ENCODE measurements at places on chromosomes 11 and 22.

DNA sequence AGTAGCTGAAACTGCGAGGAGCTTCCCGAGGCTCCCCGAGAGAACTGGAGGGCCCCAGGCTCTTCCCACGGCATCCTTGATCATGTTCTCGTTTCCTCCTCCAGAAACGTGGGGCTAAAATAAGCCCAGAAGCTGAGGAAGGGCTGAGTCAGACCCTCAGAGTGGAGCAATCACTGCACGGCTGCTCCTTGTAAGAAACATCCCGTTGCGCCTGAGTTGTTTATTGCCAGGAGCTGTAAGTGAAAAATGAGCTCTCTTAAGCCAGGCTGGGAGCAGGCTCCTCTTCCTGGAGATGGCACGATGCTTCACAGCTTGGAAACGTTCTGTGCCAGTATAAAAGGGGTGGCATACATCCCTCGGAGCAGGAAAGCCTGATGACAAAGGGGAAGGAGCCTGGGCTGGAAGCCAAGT, 47.3 kb upstream of the SYN3 start:
- DNase-seq: no peak

GRCh38 chr22:26065847-26066246, 103.4 kb upstream of the SEZ6L start:
- no peak for DNase-seq

GRCh38 chr11:86592659-86593451, 79.6 kb downstream of the ME3 start:
- DNase-seq: peak; percentile 31

GRCh38 chr11:74504100-74504691, 10.7 kb upstream of the LIPT2 start:
- DNase-seq: no peak

GRCh38 chr11:17766590-17766989, 32.0 kb downstream of the KCNC1 start:
- DNase-seq: no peak

DNA sequence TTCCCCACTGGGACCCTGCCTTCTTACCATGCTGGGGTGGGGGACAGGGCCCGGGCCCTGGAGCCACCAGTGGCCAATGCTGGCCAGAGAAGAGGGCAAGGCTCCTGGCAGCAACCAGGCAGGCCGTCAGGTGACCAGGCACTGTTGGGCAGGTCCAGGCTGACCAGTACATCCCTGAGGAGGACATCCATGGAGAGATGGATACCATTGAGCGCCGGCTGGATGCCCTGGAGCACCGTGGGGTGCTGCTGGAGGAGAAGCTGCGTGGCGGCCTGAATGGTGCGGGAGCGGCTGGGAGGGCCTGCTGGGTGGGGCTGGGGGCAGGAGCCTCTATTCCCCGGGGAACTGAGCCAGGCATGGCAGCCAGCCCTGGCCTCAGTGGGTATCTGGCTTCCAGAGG, 21.0 kb downstream of the C22orf23 start:
- no peak for DNase-seq

DNA sequence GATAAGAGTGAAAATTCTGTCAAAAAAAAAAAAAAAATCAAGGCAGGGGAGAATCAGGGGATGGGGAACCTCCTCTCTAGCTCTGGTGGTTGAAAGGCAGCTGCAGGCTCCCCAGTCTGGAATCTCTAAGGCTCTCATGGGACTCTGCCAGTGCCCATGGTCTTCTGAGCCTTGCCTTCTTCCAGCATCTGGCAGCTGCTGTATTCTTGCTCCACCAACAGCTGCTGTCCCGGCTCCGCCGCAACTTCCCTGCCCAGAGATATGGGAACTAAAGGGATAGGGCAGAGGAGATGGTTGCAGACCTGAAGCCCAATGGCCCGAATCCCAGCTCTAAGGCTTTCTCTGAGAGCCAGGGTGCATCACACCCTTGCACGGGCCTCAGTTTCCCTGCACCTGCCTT, 49.5 kb upstream of the PHF21B start:
- no peak for DNase-seq

GRCh38 chr11:67674442-67674871, at the start of gene ALDH3B2:
Gene ALDH3B2 (minus strand): TSS chr11:67674623. CDS start chr11:67666935, 7,688 bp downstream.
- no peak for DNase-seq

DNA sequence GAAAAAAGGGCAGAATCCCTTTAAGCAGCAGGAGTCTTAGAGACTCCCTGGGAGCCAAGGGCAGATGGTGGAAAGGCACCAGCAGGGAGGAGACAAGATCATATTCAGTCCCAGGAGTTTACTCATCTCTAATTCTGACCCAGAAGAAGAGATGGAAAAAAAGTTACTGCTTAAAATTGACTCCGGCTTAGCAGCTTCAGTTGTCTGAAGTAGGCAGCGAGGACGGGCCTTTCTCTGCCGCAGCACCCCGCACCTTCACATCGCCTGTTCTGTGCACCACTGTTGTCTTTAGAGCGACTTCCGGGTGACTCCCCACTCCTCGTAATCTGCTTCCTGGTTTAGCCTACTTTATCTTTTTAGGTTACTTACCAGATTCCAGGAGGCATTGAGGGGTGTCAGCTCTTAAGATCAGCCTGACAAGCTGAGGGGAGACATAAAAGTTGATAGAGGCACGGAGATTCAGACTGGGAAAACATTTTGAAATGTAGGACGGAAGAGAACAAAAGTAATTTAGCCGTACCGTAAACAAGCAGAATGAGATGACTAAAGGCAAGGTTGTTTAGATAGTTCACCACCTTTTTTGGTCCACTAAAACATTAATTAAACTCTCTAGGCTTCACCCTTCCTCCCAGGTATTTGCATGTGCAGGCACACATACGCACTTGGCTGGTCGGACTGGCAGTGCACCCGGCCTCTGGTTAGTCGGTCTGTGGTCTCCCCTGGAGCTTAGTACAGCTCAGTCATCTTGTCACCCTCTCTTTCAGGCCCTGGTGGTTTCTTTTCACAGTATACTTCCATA, 74.3 kb downstream of the CECR2 start:
- DNase-seq: no peak

DNA sequence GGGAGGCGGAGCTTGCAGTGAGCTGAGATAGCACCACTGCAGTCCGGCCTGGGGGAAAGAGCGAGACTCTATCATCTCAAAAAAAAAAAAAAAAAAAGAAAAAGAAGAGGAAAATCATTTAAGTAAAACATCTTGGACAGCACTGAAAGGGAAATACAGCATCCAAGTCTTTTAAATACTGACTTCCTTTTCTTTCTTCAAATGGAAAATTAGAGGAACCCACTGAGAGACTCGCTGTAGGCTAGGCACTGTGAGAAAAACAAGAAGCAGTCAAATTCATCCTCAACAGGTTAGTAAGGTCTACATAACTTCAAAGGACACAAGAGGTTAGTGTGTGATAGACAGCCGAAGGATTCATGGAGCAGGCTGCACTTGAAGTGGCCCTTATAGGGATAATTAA, 243.7 kb downstream of the BLID start:
- no peak for DNase-seq

DNA sequence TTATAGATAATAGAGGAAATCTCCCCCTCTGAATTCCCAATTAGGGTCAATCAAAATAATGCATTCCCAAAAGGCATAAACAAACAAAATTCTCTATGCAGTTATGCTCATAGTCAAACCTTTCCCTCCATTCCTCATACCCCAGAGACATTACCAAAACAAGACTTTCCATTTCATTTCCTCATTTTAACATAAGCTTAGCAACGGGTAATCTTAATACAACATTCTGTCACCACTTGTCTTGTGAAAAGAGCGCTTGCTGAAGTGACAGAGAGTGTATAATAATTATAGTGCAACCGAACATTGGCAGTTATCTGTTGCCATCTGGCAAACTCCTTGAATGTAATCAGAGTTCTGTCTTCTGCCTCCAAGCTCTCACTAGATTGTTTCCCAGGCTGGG, 1.2 kb upstream of the SLN start:
- no peak for DNase-seq

DNA sequence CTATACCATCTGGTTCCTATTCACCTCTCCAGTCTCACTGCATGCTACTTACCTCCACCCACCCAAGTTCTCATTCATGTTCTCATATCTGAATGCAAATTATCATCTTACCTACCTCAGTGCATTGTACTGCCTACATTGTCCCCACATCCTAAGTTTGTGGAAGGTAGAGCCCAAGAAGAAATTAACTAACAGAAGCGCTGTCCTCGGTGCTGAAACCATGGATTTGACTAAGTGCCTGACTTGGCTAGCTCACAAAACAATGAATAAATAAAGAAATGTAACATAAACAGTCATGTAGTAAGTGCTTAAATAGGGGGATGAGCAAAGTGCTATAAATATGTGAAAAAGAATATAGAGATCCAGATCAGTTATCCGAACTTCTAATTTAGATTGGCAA, 63.2 kb downstream of the GRIA4 start:
- DNase-seq: no peak

- DNase-seq: no peak
Measured at GRCh38 chr11:88151709-88152265, 23.5 kb downstream of the RAB38 start.

- no peak for DNase-seq
Measured at GRCh38 chr11:6565988-6566703, 37.3 kb downstream of the RRP8 start.

DNA sequence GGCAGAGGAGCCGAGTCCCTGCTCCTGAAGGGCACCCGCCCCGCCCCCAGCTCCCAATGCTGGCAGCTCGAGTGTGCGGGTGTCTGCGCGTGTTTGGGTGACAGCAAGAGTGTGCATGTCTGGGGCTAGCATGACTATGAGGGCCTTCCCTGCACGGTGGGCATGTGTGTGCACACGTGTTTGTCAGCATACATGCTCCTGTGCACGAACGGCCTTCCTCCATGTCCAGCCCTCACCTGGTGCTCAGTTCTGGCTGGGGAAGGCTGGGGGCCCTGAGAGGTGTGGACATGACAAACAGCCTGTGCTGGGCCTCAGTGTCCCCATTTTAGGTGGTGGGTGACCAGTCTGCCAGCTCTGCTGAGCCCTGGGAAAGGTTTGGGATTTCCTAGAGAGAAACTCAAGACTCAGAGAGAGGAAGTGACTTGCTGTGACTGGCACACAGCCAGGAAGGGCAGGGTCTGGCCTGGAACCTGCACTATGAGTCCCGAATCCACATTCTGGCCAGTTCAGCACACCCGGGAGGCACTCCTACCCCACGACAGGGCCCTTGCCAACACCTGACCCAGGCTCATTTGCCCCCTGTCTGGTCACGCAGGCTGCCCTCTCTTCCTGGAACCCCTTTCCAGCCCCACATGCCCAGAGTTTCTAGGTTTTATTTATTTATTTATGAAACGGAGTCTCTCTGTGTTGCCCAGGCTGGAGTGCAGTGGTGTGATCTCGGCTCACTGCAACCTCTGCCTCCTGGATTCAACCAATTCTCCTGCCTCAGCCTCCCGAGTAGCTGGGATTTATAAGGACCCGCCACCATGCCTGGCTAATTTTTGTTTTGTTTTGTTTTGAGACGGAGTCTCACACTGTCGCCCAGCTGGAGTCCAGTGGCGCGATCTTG, 3.3 kb upstream of the SHISA8 start:
- no peak for DNase-seq

GRCh38 chr11:94675813-94676212, 92.3 kb upstream of the AMOTL1 start:
- DNase-seq: no peak

DNA sequence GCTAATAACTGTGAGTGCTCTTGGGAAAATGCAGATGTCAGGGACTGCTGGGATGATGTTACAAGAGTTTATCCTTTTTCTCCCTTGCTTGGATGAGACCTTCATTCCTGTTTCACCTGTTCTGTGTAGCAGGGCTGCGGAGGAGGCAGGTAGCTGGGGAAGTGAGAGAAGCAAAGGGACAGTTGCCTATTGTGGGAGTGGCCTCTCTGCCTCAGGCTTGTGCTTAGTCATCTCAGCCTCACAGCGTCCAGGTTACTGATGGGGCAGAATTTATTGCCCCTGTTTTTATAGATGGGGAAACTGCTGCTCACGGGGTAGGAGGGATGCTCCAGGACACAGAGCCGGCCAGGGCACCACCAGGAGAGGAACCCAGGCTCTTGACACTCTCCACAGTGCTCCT, 1.7 kb downstream of the STX3 start:
- DNase-seq: no peak

GRCh38 chr22:39545386-39546365, 13.1 kb upstream of the RPS19BP1 start:
- DNase-seq: peak; percentile 39

DNA sequence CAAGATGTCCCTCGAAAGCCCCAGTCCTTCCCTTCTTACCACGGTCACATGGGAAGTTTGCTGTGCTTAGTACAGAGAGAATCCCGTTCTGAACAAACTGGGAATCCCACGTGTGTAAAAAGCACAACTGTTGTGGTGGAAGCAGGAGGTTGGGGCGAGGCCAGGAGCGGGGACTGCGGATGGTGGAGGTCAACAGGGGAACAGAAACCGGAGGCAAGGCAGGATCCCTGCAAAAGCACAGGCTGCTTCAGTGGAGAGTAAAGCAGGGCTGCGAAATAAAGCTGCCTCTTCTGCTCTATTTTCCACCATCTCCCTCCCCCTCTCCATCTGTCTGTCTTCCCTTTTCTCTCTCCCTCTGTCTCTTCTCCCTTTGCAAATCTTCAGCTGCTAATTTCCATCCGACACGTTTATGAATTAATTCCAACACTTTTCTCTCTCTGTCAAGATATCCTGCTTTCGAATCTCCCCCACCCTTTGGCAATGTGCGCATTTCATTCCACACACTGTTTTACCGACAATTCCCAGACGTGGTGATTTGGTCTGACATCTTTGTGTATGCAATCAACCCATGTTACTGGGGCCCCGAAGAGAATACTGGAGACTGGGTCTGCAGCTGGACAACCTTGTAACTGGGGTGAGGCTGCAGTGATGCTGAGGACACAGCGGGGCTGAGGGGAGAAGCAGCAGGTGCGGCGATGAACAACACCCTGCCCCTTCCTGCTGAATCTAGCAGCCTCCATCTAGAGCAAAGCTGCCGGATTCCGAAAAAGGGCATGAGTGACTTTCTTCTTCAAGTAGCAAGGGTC, 571.8 kb downstream of the OPCML start:
- no peak for DNase-seq

- DNase-seq: no peak
Measured at GRCh38 chr22:19621373-19622060, 92.8 kb upstream of the SEPTIN5 start.

DNA sequence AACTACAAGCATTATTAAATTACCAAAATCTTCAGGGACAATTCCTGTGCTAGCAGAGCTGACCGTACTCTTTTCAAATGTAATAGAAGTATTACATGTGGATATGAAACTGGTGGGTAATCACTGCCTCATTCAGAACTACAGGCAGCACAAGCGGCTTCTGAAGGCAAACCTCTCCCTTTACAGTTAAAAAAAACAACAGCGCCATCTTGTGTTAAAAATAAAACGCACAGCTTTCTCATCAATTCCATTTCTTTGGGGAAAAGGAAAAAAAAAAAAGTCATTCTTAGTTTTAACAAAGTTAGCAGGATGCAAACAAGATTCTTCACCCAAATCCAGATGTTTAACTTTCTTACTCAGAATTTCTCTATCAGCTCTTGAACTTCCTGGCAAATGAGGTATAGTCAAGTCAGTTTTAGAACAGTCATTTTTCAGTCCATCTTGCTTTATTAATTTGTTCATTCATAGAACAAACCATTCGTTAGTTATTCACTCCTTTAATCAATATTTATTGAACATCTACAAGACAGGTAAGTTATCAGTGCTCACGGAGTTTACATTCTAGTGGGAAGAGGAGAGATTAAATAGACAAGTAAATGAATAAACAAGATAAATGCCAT, 331.8 kb upstream of the MPPED2 start:
- DNase-seq: no peak

- DNase-seq: no peak
Measured at GRCh38 chr11:120178561-120179056, 32.2 kb upstream of the OAF start.

GRCh38 chr11:134045799-134046635, 22.9 kb upstream of the JAM3 start:
- no peak for DNase-seq
